Astrocyte of the hippocampus (primary cell): ENCODE measurements at places on chromosomes 6 and 20.

DNA sequence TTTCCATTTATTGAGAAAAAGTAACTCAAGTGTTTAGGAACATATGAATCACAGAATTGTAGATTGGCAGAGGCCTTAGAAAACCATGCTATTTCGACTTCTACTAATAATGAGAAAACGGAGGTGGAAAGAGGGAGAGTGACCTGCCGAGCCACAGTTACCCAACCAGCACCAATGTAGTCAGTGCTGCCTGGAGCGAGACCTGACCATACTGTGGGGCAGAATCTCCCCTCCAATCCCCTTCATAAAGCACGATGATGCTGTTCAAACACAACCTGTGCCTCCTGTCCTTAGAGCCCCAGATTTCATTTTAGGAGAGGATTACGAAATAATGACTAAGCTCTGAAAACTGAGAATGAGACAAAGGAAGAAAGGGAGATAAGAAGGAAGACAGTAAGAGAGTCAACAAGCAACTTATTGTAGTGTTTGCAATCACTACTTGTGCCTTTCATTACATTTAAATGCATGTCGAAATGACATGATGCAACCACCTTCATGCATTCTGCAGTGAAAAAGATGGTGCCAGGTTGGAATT is 70.6 kb downstream of the ATXN1 start:
- no peak for DNase-seq

DNA sequence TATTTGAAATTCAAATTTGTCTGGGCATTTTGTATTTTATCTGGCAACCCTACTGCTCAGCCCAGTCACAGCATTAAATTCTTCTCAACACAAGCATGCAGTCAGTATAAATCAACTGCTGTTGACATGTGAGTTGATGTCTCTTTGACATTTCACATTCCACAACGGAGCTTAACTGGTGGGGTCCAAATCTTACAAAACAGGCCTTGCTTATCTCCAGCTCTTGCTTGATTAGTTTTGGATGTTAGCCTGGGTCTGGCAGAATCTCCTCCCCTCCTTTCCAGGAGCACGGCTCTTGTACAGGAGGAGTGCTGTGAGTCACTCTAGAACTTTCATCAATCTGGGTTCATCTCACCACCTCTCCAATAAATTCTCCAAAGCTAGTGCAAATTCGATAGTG is 80.8 kb upstream of the PHACTR1 start:
- peak; percentile 79 for DNase-seq

- DNase-seq = no peak
Measured at GRCh38 chr6:88050140-88050818, 2.6 kb downstream of the SPACA1 start.

DNA sequence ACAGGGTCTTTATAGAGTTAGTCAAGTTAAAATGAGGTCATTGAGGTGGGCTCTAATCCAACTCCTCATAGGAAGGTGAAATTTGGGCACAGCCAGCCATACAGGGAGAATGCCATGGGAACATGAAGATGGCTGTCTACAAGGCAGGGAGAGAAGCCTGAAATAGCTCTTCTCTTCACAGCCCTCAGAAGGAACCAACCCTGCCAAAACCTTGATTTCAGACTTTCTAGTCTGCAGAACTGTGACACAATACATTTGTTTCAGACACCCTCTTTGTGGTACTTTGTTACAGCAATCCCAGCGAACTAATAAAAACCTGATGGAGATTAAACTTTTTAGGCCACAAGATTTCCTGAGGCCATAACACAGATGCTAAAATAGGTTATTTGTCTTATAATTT is 43.1 kb upstream of the HECA start:
- DNase-seq = no peak

GRCh38 chr20:46688151-46689081 is 828 bp downstream of the TP53RK start:
- peak; percentile 45 for DNase-seq

GRCh38 chr6:115969930-115970273 is 90.8 kb downstream of the FRK start:
- no peak for DNase-seq
